Stimulated activated CD8-positive, alpha-beta memory T cell treated with anti-CD3 and anti-CD28 coated beads, Interleukin-12 subunit alpha, Interleukin-12 subunit beta, amount 100 ng/mL, for 4 hours (primary cell): ENCODE measurements at places on chromosomes 3 and 15.

- DNase-seq, result no peak
Observed at GRCh38 chr3:98460220-98460619, 2.8 kb upstream of the OR5K1 start.

DNA sequence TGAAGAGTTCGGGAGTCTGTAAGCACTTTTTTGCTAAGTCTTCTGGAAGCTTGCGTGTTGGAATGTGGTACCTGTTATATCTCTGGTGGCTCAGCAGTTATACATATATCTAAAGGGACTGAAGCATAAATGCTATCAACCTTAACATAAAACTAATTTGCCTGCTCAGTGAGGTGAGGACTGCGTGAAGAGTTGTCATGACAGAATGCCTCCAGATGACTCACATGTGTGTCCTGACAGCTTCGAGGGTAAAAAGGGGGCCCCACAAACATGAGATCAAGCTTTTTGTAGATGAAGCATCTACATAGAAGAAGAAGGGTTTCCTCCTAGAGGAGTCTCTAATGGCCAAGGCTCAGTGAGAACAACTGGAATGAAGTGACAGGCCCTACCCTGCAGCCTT, 88.8 kb upstream of the C3orf80 start:
- no peak for DNase-seq

DNA sequence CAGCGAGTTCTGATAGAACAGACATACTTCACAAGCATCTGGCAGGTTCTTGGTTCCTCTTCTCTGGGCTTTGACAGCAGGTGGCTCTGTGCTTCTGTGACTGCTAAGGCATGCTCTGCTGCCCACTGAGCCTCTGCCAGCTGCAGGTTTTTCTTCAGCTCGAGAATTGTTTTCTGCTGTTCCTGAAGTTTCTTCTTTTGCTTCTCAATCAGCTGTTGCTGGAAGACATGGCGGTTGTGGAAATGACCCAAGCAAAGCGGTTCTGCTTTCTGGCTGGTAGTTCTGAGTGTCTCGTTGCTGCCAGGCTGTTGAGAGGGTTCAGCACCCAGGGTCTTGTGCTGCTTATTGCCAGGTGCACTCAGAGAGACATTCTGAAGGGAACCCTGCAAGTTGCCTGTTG, 50.8 kb downstream of the CCDC191 start:
- no peak for DNase-seq

DNA sequence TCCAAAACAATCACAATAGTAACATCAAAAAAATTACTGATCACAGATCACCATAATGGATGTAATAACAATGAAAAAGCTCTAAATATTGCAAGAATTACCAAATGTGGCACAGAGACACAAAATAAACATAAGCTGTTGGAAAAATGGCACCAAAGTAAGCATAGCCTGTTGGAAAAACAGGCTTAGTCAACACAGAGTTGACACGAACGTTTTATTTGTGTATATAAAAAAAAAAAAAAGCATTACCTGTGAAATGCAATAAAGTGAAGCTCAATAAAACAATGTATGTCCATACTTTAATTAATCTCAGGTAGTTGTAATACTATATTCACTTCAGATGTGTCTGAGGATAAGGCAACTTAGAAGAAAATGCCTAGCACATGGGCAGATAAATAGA, 77.1 kb downstream of the NR1I2 start:
- DNase-seq, result no peak

GRCh38 chr3:115399750-115400149, 223.6 kb upstream of the GAP43 start:
- DNase-seq, result no peak

- DNase-seq, result no peak
Observed at GRCh38 chr3:196518966-196519717, 4.0 kb upstream of the SMCO1 start.

GRCh38 chr3:1953536-1953935, 145.1 kb upstream of the CNTN4 start:
- no peak for DNase-seq

DNA sequence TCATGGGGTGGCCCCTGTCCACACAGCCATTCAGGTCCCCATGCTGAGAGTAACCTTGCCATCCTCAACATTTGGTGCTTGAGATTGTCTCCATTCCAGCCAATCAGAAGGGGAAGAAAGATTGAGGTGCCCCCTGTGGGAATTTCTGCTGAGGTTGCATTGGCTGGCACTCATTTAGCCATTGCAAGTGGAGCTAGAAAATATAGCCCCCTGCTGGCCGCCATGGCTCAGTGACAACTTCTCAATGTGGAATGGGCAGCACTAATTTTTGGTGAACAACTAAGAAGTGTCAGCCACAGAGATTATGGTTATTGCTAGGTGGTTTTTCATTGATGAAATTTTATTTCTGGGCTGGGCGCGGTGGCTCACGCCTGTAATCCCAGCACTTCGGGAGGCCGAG, 22.0 kb downstream of the COL6A6 start:
- no peak for DNase-seq
